ENCODE measurements at places on chromosomes 12 and 14.

DNA sequence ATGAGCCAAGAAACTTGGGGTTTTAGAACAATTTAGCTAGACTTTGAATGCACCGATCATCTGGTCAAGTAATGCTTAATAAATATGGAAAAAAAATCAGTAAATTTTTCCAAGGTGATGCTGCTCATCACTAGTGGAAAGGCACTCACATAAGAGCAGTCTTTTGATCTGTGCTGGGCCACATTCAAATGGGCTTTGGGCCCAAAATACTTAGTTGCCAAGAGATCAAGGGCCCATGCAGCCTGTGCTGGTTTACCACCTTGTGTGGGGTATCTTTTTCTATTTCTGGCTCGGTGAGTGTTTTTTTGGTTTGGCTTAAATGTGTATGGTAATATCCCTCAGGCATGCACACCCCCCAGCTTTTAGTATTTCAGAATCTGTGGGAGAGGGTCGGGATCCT is 943.2 kb downstream of the TMTC2 start:
- no peak for DNase-seq

GRCh38 chr12:30700216-30700900 is 4.7 kb upstream of the IPO8 start:
- DNase-seq = no peak

DNA sequence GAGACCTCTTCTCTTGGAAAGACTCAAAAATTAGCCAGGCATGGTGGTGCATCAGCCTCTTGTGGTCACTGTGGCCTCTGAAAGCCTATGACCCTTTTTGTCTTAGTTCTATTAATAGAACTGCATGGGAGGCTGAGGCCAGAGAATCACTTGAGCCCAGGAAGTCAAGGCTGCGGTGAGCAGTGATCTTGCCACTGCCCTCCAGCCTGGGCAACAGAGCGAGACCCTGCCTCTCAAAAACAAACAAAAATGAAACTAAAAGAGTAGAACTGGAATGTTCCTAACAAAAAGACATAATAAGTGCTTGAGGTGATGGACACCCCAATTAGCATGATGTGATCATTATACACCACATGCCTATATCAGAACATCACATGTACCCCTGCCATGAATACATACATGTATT is 197.0 kb upstream of the EEA1 start:
- no peak for DNase-seq

- DNase-seq = no peak
Observed at GRCh38 chr14:79011091-79011919, 841.1 kb downstream of the NRXN3 start.

DNA sequence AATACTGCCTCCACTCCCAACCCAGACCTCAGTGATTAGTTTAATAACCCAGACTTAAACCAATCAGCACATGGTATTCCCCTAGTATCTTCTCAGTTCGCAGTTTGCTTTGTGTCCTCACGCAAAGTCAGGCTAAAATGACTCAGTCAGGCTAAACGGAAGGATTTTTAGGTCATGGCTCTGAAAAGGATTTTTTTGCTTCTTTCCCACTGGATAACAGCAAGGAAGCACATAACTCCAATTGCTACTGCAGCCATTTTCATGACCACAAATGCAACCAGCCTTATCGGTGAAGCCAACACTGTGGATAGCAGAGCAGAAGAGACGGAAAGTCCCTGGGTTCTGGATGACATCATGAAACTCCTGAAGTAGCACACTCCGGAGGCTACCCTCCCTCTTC is 67.7 kb downstream of the ZC3H14 start:
- DNase-seq = no peak

- no peak for DNase-seq
Observed at GRCh38 chr12:85448548-85449139, 168.6 kb downstream of the ALX1 start.

- DNase-seq = no peak
Observed at GRCh38 chr12:81339071-81339470, 261.2 kb downstream of the ACSS3 start.

DNA sequence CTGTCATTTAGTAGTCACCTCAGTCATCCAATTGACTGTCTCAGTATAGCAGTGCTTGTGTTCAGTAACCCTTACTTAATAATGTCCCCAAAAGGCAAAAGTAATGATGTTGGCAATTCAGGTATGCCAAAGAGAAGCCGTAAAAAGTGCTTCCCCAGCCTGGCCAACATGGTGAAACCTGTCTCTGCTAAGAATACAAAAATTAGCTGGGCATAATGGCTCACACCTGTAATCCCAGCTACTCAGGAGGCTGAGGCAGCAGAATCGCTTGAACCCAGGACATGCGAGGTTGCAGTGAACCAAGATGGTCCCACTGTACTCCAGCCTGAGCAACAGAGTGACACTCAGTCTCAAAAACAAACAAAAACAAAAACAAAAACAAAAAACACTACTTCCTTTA is 33.6 kb downstream of the SENP1 start:
- DNase-seq = no peak

- no peak for DNase-seq
Observed at GRCh38 chr12:67645601-67646000, 2.9 kb upstream of the DYRK2 start.

GRCh38 chr14:72380456-72380855 is 448.2 kb downstream of the RGS6 start:
- no peak for DNase-seq

DNA sequence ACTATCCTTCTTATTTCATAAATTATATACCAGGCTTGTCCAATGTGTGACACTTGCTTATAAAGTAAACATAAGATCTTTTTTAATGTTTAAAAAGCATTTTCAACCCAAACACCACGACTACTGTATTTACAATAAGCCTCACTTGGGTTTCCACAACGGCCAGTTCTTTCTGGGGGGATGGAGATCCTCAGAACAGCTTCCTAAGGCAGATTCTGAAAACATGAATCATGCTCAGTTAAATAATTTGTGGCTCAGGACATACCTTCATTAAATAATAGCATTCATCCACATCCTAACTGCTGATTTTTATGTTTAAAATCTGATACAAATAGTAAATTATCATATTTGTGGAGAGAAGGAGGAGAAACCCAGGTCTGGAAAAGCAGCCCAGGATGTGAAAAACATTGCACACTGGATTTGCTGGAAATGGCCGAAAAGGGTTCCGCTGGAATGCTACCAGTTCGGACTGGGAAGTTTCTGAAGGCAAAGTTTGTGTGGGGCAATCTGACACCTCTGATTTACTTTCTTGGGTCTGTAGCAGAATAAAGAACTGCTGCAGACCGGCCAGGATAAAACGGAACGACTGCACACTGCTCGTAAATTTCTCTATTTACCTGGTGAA is 597 bp downstream of the GLT8D2 start:
- no peak for DNase-seq

GRCh38 chr12:122480753-122481152 is 20.0 kb downstream of the ZCCHC8 start:
- no peak for DNase-seq

DNA sequence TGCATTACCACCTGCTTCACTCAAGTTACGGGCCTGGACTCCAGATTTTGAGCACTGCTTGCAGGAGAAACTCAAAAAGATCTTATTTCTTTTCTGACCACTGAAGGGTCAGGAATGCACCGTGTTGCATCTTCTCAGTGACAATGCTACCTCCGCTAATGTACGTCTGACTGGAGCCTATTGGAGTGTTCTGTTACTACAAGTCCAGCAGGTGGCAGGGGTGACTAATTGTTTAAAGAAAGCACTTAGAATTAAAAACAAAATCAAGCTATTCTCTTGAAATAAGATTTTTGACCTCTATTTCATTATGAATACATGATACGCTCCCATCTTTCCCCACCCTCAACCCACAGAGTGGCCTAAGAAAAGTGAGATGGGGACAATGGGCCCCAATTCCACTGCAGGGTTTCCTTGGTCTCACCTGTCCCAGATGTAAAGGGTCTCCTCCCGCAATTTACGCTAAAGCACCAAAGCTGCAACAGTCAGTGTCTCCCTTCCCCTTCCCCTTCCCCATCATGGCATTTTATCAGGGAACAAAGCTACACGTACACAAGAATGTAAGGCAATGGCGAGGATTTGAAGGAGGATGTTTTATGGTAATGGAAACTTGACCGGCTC is 2.2 kb downstream of the TBPL2 start:
- no peak for DNase-seq

GRCh38 chr14:94690486-94690885 is 78.3 kb downstream of the SERPINA3 start:
- no peak for DNase-seq

DNA sequence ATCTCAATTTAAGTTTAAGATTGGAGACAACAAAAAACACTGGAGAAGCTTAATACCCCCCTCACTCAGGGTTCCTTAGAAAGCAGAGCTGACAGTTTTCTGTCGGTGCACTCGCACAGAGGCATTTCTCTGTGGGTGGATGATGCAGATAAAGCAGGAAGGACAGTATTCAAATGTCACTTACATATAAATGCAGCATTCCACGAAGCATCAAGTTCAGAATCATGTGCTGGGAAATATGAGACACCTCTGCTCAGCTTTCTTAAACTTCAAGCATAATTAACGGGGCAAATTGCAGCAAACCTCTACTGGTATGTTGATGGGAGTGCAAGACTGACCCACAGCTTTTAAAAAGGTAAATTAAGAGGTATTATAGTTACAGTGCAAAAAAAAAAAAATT is 68.7 kb downstream of the DICER1 start:
- no peak for DNase-seq

GRCh38 chr12:98182821-98183220 is 332.6 kb upstream of the TMPO start:
- no peak for DNase-seq

DNA sequence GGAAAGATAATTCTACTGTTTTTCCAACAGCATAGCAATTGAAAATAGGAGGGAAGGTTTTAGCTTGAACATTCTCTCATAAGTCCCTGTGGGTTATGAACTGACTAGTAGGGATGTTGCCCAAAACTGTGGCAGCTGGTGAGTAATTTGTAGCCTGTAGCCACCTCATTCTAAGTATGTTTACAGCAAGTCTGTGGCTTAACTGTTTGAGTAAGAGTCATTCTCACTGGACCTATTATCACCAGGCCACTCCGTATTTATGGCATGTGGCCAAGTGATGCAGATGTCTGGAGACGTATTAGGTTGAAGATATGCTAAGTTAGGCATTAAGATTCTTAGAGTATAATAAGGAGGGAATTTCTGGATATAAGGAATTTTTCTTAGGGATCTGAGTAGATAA is 458.3 kb downstream of the ETNK1 start:
- DNase-seq = no peak

DNA sequence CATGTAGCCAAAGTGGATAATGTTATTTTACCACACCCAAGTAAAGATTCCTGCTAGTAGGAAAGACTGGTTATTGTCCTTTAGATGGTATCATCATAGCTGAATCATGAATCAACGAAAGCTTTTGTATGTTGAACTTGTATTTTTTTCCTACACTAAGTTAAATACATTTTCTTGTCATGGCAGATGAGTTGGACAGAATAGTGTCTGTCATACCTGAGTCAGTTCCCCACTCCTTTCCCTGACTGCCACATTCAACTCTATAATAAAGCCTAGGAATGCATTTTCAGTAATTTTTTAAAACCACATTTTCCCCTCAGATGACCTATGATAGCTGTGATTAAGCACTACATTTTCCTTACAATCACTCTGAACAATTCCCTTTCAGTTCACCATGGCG is 9.3 kb upstream of the PTHLH start:
- DNase-seq = no peak

- no peak for DNase-seq
Observed at GRCh38 chr12:114888448-114888847, 204.5 kb upstream of the TBX3 start.

DNA sequence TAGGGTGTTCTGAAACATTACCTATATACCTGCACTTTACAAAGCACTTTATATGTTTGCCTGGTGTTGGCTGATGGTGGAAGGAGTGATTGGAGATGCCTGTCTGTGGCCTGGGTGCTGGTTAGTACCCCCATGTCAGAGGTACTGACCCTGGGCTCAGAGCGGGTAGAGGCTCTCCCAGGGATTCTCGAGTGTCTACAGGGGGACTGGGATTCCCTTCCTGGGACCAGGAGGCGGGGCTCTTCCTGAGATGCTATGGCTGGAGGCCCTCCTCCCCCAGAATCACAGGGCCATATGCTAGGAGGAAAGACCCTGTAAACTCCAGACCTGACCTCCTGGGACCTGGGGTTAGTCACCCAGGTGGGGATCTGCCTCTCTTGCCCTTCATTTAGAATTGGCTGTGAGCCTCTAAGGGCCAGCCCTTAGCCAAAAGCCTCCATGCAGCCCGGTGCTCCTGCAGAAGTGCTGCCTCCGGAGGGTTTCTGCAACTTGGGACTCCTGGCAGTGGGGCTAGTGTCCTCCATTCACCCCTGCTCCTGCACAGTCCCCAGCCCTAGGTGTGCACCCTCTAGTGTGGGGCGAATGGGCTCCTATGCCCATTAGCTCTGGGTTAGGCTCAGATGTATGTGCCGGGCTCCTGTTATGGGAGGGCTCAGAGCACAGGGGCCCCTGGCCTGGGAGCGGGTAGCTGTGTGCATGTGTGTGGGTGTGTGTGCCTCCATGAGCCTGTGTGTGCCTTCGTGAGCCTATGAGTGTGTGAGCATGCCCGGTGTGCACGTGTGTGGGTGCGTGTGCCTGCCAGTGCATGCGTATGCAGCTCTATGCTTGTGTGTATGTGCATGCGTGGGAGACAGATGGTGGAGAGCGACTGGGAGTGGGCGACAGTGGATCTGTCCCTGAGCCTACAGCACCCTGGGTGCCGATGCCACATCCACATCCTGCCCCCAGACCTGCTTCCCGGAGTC is 36.6 kb downstream of the RTL1 start:
- DNase-seq = no peak

- no peak for DNase-seq
Observed at GRCh38 chr14:93430315-93431035, at the start of gene UNC79. TSS of gene UNC79 (plus strand) at chr14:93430939. CDS start at chr14:93431030, 91 bp downstream.

GRCh38 chr14:95237121-95237957 is 80.0 kb upstream of the DICER1 start:
- DNase-seq = no peak

- no peak for DNase-seq
Observed at GRCh38 chr12:39620659-39621658, 1.4 kb upstream of the ABCD2 start.

GRCh38 chr14:93759719-93760307 is 28.5 kb downstream of the PRIMA1 start:
- DNase-seq = no peak

DNA sequence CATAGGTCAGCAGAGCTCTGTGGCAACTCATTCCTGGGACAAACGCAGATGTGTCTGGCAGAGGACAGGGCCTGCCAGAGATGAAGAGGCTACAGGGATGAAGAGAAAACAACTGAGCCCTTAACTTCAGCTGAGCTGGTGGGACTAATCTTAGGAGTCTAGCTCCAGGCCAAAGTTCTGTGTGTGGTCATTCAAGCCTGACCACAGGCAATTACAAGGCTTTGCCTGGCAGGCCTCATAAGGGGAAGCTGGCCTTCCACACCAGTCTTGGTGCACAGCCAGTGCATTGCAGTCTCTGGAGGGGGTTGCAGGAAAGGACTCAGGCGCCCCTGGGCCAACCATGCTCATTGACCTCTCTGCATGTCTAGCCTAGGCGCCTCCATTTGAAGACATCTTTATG is 127.6 kb upstream of the DAAM1 start:
- no peak for DNase-seq

DNA sequence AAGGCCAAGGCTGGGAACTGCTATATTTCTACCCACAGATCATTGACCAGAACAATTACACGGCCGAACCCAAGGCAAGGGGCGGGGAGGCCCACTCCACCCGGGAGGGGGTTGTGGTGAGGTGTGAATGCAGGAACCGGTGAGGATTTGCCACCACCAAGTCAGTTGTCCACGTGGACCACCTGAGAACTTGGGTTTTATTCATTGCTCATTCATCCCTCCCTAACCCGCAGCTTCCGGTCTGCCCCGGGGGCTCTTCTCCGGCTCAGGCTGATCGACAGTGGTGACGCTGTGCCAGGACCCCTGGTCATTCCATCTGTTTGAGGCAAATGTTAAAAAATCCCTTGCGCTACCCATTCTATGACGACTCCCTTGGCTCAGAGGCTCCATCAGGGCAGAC is 127.7 kb upstream of the RTL1 start:
- DNase-seq = no peak

Data from stimulated activated CD8-positive, alpha-beta memory T cell treated with anti-CD3 and anti-CD28 coated beads, Interleukin-4, amount 100 ng/mL, for 24 hours (primary cell).